ENCODE measurements at places on chromosomes 7 and 10. TPM values are rescaled to one million over a fixed set of nuclear protein-coding genes. Genes with fewer than 3 reads are reported as not detected.

Gene TET1
- 14.1 TPM for total RNA-seq

Gene TRIM74
- not detected for total RNA-seq

Gene NPC1L1
- total RNA-seq, result 1.1 TPM

Gene CHST12
- total RNA-seq, result 14.0 TPM
